ENCODE measurements at places on chromosomes 11 and 22. TPM values are rescaled to one million over a fixed set of nuclear protein-coding genes. Genes with fewer than 3 reads are reported as not detected.

- no peaks in the 10 kb centered on the region for H3K27me3 ChIP-seq
- no peak overlapping the region for H3K4me3 ChIP-seq
- H3K27ac ChIP-seq, result no peak overlapping the region
- H3K36me3 ChIP-seq, result no peaks in the 10 kb centered on the region
Measured at GRCh38 chr11:19259487-19260345, 19.0 kb upstream of the E2F8 start.

DNA sequence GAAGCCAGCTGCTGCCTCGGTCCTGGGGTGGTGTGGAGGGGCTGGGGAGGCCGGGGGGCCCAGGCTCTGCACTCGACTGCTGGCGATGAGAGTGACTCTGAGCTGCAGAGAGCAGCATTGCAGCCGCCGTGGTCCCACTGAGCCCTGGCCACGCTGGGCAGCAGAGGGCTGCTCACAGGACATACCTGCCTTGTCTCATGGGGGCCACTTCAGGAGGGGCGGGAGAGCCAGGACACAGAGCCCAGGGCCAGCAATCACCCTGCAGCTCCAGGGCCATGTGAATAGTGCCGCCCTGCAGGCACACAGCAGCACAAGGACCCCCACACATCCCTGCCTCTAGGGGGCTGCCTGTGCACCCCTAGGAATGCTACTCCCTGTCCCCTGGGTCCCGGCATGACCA lies 147.0 kb downstream of the CRYBB2 start:
- H3K36me3 ChIP-seq, result no peaks in the 10 kb centered on the region
- H3K4me1 ChIP-seq, result peaks cover 6% of the 10 kb centered on the region
- no peak overlapping the region for H3K4me3 ChIP-seq
- H3K27me3 ChIP-seq, result no peaks in the 10 kb centered on the region

GRCh38 chr11:22331771-22332170 lies 6.4 kb upstream of the SLC17A6 start:
- DNase-seq, result no peak
- no peak overlapping the region for H3K4me3 ChIP-seq
- no peak overlapping the region for H3K27ac ChIP-seq

GRCh38 chr22:28736301-28737155 lies 5.1 kb downstream of the CHEK2 start:
- H3K36me3 ChIP-seq, result no peaks in the 10 kb centered on the region
- no peaks in the 10 kb centered on the region for H3K27me3 ChIP-seq
- no peaks in the 10 kb centered on the region for H3K4me1 ChIP-seq
- H3K4me3 ChIP-seq, result no peak overlapping the region

Gene SYT12
- 0.78 TPM for total RNA-seq

- DNase-seq, result no peak
- no peak overlapping the region for H3K27ac ChIP-seq
- H3K4me3 ChIP-seq, result no peak overlapping the region
- peaks cover 6% of the 10 kb centered on the region for H3K4me1 ChIP-seq
Measured at GRCh38 chr11:75190652-75191329, 39.9 kb downstream of the SLCO2B1 start.

DNA sequence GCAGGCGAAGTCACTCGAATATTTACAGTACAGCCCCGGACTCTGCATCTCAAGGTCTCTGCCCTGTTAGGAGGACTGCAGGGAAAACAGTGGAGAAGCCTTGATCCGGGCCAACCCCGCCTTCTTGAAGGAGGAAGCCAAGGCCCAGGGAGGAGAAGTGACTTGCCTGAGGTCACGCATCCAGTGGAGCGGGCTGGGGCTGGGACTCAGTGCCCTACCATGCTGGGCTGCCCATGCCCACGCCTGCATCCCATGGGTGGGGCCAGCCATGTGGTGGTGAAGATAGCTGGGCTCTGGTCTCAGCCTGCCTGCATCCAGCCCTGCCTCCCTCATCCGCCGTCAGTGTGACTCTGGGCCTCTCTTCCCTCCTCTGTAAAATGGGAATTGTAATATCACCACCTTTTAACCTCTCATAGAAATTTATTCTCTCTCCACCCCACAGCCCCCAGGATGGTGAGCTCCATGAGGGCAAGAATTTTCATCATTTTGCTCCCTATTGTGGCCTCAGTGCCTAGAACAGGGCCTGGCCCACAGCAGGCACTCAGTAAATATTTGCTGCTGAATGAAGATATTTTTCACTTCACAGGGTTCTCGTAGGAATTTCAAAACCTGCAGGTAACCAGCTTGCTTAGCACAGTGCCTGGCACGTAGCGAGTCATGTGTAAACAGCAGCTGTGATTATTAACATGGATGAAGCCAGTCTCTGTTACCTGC lies 57.3 kb downstream of the OTOG start:
- no peaks in the 10 kb centered on the region for H3K36me3 ChIP-seq
- DNase-seq, result no peak
- no peak overlapping the region for H3K27ac ChIP-seq
- no peaks in the 10 kb centered on the region for H3K4me1 ChIP-seq
- no peak overlapping the region for H3K4me3 ChIP-seq
- H3K27me3 ChIP-seq, result no peaks in the 10 kb centered on the region

Gene RFPL3
- not detected for total RNA-seq

DNA sequence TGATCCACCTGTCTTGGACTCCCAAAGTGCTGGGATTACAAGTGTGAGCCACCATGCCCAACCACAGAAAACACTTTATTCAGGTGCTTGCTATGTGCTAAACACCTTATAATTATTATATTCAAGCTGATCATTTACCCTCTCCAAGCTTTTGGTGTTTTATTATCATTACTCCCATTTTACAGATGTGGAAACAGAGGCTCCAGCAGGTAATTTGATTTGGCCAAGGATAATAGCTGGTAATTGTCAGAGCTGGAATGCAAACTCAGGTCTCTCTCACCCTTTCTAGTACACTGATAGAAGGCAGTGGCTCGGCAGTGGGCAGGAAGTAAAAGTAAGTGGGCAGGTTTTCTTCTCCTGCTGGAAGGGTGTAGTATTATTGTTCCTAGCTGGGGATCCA lies 3.8 kb upstream of the TPST2 start:
- no peak for DNase-seq
- H3K27me3 ChIP-seq, result no peaks in the 10 kb centered on the region
- H3K4me3 ChIP-seq, result no peak overlapping the region

Gene DGCR6L
- total RNA-seq, result 24.4 TPM

- no peaks in the 10 kb centered on the region for H3K36me3 ChIP-seq
- H3K4me1 ChIP-seq, result no peaks in the 10 kb centered on the region
- no peak overlapping the region for H3K27ac ChIP-seq
- H3K27me3 ChIP-seq, result no peaks in the 10 kb centered on the region
Measured at GRCh38 chr22:32701034-32701433, 100.5 kb upstream of the TIMP3 start.

GRCh38 chr11:134792044-134792443 lies 380.0 kb upstream of the B3GAT1 start:
- H3K36me3 ChIP-seq, result no peaks in the 10 kb centered on the region
- DNase-seq, result no peak
- no peak overlapping the region for H3K4me3 ChIP-seq

GRCh38 chr22:26894766-26895485 lies 237.5 kb downstream of the MIAT start:
- H3K4me3 ChIP-seq, result no peak overlapping the region
- no peaks in the 10 kb centered on the region for H3K27me3 ChIP-seq
- peak overlapping the region; percentile 74 for H3K27ac ChIP-seq
- DNase-seq, result peak; percentile 41

GRCh38 chr22:35685731-35686130 lies 31.9 kb upstream of the APOL5 start:
- no peaks in the 10 kb centered on the region for H3K4me1 ChIP-seq
- H3K27me3 ChIP-seq, result no peaks in the 10 kb centered on the region
- DNase-seq, result no peak

Gene RAB3IL1
- 5.4 TPM for total RNA-seq

GRCh38 chr11:131246663-131247062 lies 123.8 kb upstream of the NTM start:
- no peak overlapping the region for H3K27ac ChIP-seq
- no peaks in the 10 kb centered on the region for H3K36me3 ChIP-seq
- H3K4me1 ChIP-seq, result no peaks in the 10 kb centered on the region
- DNase-seq, result peak; percentile 50
- no peaks in the 10 kb centered on the region for H3K27me3 ChIP-seq

- no peak overlapping the region for H3K4me3 ChIP-seq
- H3K27me3 ChIP-seq, result no peaks in the 10 kb centered on the region
- DNase-seq, result no peak
- H3K36me3 ChIP-seq, result no peaks in the 10 kb centered on the region
- H3K27ac ChIP-seq, result no peak overlapping the region
Measured at GRCh38 chr11:71472357-71472885, 19.4 kb downstream of the NADSYN1 start.

DNA sequence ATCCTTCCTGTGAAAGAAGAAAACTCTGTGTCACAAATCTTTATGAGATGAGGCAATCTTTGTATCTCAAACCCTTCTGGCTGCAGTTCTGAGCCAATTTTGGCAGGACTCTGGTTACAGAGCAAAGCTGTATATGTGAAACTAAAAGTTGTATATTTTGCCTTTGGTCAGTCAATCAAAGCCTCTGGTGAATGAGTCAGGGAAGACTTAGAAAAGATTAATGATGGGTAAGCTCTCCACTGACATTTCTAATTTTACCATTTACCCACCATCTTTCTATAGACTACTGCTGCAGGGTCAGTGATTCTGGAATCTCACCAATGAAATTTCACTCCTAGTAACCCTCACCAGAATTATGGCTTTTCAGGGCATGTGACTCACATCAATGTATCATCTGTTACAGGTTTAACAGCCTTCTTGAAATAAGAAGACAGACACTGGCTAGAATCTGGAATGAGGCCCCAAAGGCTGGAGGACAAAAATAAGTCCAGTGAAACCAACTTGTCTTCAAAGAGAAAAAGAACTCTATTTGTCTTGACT lies 43.3 kb downstream of the USP35 start:
- no peaks in the 10 kb centered on the region for H3K36me3 ChIP-seq
- no peak overlapping the region for H3K4me3 ChIP-seq
- H3K27ac ChIP-seq, result no peak overlapping the region
- H3K27me3 ChIP-seq, result no peaks in the 10 kb centered on the region
- H3K4me1 ChIP-seq, result no peaks in the 10 kb centered on the region

- no peaks in the 10 kb centered on the region for H3K4me1 ChIP-seq
- no peak overlapping the region for H3K4me3 ChIP-seq
- H3K27ac ChIP-seq, result peak overlapping the region; percentile 26
- H3K36me3 ChIP-seq, result no peaks in the 10 kb centered on the region
- H3K27me3 ChIP-seq, result no peaks in the 10 kb centered on the region
Measured at GRCh38 chr11:110777775-110778174, 65.5 kb upstream of the ARHGAP20 start.

DNA sequence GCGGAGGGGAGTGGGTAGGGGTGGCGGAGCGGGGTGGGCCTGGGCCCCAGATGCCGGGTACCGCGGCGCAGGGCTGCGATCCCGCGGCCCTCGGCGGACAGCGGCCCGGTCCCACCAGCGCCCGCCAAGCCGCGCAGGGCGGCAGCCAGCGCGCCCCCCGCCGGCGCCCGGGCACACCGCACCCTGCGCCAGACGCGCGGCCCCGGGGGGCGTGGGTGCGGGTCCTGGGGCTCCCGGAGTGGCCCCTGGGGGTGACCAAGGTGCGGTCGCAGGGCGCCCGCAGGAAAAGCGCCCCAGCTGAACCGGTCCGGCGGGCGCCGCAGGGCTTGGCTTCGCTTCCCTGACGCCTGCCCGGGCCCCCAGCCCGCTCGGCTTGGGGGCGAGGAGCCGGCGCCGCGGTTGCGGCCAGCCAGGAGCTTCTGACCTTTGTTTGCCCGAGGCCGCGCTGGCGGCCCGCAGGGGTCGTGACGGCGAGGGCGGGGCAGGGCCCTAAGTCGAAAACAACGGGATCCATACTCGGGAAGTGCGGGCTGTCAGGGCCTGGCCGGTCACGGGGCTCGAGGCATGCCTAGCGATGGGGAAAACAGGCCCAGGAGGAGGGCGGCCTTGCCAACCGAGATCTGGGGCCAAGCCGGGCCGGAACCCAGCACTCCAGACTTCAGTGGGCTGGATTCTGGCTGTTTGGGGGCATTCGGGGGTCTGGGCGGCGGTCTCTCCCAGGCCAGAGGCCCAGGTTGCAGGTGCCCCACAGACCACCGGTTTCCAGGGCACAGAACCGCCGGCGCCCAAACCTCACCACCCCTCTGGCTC lies 581 bp upstream of the AP5B1 start:
- H3K36me3 ChIP-seq, result no peaks in the 10 kb centered on the region
- H3K4me1 ChIP-seq, result peaks cover 47% of the 10 kb centered on the region
- peak overlapping the region; percentile 90 for H3K27ac ChIP-seq
- H3K4me3 ChIP-seq, result no peak overlapping the region
- H3K27me3 ChIP-seq, result no peaks in the 10 kb centered on the region

DNA sequence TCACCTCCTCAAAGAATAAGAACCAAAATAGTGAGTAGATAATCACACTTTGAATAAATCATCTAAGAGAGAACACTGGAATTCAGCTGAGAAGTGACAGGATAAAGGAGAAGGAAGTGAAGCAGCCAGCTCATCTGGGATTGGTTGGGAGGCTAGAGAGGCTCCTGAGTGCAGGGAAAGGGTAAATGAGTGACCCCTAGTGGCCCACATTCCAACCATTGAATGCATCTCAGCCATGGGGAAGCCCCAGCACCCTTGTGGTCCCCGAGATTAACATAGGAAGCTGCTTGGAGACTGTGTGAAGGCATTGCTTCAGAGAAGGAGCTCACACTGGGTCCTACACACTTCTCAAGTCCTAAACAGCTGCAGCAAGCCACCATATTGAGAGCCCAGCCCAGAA lies 82.3 kb downstream of the JRKL start:
- no peaks in the 10 kb centered on the region for H3K4me1 ChIP-seq
- no peak overlapping the region for H3K4me3 ChIP-seq

DNA sequence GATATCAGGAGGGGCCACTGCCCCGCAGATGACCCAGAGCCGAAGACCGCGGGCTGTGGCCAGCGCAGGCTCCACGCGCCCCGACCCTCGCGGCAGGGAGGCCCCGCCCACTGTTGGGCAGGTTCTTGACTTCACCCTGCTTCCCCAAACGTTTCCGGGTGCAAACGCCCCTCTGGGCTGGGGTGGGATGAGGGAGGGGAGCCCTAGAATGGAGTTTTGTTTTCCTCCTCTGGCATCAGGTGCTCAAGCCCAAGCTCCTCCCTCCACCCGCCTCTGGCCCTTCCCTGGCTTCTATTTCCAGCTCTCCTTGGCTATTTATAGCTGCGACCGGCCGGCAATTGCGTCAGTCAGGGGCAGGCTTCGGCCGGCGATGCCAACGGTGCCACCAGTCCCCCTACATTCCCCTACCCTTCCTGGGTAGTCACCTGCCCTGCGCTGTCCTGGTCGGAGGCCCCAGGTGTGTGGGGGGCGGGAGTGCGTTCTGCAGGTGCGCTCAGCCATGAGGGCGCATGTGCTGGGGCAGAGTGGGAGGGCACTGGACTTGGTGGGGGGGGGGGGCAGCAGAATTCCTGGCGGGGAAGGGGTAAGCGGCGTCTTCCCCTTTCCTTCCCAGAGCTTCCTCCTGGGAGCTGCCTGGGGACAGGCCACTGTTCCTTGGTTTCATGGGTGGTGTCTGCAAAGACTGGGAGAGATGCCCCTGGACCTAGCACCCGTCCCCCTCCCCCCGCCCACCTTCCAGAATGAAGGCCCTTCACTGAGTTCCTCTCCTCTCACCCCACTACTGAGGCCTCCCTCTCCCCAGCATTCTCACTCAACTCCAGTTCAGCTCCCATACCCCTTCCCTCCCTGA lies 23.6 kb downstream of the DUSP8 start:
- H3K4me1 ChIP-seq, result peaks cover 32% of the 10 kb centered on the region
- peak overlapping the region; percentile 75 for H3K27ac ChIP-seq
- peak; percentile 86 for DNase-seq
- H3K36me3 ChIP-seq, result no peaks in the 10 kb centered on the region
- no peak overlapping the region for H3K4me3 ChIP-seq

GRCh38 chr22:31104869-31105268 lies 2.5 kb downstream of the SELENOM start:
- no peak for DNase-seq
- peaks cover 23% of the 10 kb centered on the region for H3K4me1 ChIP-seq
- no peak overlapping the region for H3K27ac ChIP-seq
- peaks cover 2% of the 10 kb centered on the region for H3K36me3 ChIP-seq
- H3K27me3 ChIP-seq, result no peaks in the 10 kb centered on the region
- H3K4me3 ChIP-seq, result no peak overlapping the region

Gene SLC35E4
- total RNA-seq, result 3.4 TPM

Measured in body of pancreas (tissue), 4 donors.